ENCODE measurements at places on chromosomes 1 and 21.

DNA sequence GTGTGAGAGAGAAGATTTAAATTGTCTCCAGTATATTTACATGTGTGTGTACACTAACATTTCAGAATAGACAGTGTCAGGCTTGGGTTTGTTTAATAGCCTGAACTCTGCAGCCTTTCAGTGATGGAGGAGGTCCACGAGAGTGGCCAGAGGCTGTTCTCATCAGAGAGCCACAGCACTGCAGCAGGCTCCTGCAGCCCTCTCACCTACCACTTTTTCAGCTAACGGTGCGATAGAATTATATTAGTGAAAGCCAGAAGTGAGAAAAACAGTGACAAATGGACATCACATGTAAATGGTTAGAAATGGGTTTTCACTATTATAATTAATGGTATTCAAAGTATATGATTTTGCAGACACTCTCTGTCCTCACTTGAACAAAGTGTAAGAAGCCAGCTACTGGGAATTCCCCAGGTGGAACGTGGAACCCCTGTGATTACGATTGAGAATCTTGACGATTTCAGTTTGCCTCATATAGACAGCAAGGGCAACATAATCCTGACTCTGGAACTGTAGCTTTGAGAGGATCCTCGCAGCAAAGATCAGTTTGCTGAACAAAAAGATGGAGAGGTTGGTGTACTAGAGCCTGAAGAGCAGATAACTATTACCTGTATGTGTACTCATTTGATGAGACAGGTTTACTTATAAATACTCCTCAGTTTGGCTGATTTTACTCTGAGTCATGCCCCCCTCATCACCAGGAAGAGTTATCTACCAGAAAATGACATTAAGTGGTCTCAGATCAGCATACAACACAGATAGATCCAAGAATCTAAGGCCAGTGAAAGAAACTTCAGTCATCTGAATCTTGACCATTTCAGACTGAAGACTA is 31.4 kb downstream of the IFI16 start:
- no peak overlapping the region for H3K4me3 ChIP-seq
- H3K4me1 ChIP-seq: no peaks in the 10 kb centered on the region
- no peak for DNase-seq
- H3K27me3 ChIP-seq: no peaks in the 10 kb centered on the region
- peaks cover 55% of the 10 kb centered on the region for H3K36me3 ChIP-seq

DNA sequence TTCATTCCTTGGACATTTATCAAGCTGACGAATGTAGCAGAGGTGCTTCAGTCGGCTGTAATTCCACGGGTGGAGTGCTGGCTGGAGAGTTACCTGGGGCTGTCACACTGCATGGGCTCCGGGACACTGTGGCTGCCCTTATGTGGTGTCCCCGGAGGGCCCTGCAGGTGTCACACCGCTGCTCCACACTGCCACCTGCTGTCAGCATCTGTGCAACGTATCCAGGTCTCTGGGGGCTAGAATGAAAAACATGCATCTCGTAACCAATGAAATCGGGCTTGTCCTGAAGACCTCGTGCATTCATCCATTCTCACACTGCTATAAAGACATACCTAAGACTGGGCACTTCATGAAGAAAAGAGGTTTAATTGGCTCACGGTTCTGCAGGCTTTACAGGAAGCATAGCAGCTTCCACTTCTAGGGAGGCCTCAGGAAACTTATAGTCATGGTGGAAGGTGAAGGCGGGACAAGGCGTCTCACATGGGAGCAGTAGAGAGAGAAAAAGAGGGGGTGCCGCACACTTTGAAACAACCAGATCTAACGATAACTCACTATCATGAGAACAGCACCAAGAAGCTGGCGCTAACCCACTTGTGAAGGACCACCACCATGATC is 46.7 kb upstream of the PCBP3 start:
- no peak for DNase-seq
- no peaks in the 10 kb centered on the region for H3K27me3 ChIP-seq
- no peak overlapping the region for H3K4me3 ChIP-seq
- peaks cover 6% of the 10 kb centered on the region for H3K4me1 ChIP-seq

DNA sequence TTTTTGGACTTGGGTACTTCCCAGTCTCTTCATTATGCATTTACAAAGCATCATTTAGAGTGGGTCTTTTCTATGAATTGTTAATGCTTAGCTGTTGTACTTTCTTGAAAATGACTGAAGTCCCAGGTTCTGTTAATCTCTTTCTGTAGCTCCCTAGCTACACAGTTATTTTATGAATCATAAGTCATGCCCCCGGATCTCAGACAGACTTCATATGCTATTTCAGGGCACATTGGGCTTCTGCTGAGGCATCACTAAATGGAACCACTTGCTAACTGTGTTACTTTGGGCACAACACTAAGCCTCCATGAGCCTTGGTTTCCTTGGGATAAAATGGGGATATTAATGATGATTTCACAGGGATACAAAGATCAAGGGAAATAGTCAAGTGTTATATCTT is 55.5 kb upstream of the RBM15 start:
- DNase-seq: no peak
- no peak overlapping the region for H3K4me3 ChIP-seq
- H3K27me3 ChIP-seq: no peaks in the 10 kb centered on the region
- no peaks in the 10 kb centered on the region for H3K36me3 ChIP-seq

GRCh38 chr21:43190544-43190943 is 21.7 kb downstream of the CRYAA start:
- no peaks in the 10 kb centered on the region for H3K36me3 ChIP-seq
- no peak overlapping the region for H3K27ac ChIP-seq
- no peaks in the 10 kb centered on the region for H3K4me1 ChIP-seq
- H3K4me3 ChIP-seq: no peak overlapping the region
- no peaks in the 10 kb centered on the region for H3K27me3 ChIP-seq

DNA sequence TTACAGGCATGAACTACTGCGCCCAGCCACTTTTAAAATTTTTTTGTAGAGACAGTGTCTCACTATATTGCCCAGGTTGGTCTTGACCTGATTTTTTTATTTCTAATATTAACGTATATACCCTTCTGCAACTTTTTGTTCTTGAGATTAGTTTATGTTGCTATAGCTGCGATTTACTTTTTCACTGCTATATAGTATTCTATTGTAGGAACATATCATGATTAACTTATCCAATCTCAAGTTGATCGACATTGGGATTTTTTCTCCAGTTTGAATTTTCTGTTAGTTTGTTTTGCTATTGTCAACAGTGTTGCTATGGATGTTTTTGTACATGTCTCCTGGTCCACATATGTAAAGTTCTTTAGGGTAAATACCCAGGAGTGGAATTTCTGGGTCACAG is 35.4 kb downstream of the WASF2 start:
- H3K4me3 ChIP-seq: no peak overlapping the region
- H3K36me3 ChIP-seq: peaks cover 3% of the 10 kb centered on the region
- H3K27me3 ChIP-seq: no peaks in the 10 kb centered on the region
- DNase-seq: no peak
- H3K4me1 ChIP-seq: no peaks in the 10 kb centered on the region
